Endothelial cell (in vitro differentiated cells): ENCODE measurements at places on chromosomes 2 and 18. TPM values are rescaled to one million over a fixed set of nuclear protein-coding genes. Genes with fewer than 3 reads are reported as not detected.

Gene SLC16A14
- 0.18 TPM for total RNA-seq

Gene AUP1
- 117 TPM for total RNA-seq

Gene INPP5D
- total RNA-seq, result 79.2 TPM

Gene APOB
- 15.9 TPM for total RNA-seq

Gene IL18RAP
- total RNA-seq, result not detected

- no peaks in the 10 kb centered on the region for H3K4me1 ChIP-seq
- H3K4me3 ChIP-seq, result no peak overlapping the region
- no peak for DNase-seq
- H3K27ac ChIP-seq, result no peak overlapping the region
Measured at GRCh38 chr2:41657226-41657625, 390.6 kb upstream of the PKDCC start.

- DNase-seq, result no peak
- no peaks in the 10 kb centered on the region for H3K27me3 ChIP-seq
- peaks cover 13% of the 10 kb centered on the region for H3K4me1 ChIP-seq
Measured at GRCh38 chr2:213238753-213239495, 45.3 kb upstream of the SPAG16 start.

DNA sequence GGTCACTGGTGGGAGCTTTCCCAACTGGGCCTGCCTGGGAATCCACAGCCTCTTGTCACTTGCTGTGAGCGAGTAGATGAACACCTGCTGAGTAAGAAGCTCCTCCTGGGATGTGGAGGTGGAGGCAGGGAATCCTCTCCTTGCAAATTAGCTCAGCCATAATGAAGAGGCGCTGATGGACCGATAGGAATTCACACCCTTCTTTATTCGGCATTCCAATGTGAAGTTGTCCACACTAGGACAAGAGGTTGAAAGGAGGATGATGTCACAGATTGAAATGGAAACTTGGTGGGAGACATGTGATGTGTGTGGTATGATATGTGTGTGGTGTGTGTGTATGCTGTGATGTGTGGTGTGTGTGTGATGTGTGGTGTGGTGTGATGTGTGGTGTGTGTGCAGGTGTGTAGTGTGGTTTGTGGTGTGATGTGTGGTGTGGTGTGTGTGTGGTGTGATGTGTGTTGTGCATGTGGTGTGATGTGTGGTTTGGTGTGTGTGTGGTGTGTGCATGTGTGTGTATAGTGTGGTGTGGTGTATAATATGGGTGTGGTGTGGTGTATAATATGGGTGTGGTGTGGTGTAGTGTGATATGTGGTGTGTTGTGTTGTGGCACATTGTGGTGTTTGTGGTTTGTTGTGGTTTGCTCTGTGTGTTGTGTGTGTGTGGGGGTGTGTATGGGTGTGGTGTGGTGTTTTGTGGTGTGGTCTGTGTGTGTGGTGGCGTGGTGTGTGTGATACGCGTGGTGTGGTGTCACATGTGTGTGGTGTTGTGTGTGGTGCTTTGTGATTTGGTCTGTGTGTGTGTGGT, 216.4 kb downstream of the BCL2 start:
- peaks cover 21% of the 10 kb centered on the region for H3K4me1 ChIP-seq
- H3K27ac ChIP-seq, result no peak overlapping the region
- peaks cover 9% of the 10 kb centered on the region for H3K36me3 ChIP-seq

DNA sequence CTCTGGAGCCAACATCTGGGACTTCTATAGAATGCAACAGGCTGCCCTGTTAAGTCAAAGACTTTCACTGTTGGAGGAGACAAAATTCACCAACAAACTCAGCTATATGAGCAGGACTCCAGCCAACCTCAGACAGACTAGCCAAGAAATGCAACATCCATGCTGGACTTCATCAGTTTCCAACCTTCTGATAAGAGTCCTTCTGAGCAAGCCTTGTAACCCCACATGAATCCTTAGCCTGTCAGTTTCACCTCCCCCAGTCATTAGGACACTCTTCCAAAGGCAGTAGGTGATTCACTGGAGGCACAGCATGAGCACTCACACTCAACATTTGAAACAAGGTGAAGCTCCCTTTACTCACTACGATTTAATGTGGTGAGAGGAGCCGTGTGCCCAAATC, 5.8 kb downstream of the TBC1D8 start:
- H3K27me3 ChIP-seq, result peaks cover 2% of the 10 kb centered on the region
- no peaks in the 10 kb centered on the region for H3K36me3 ChIP-seq
- H3K4me1 ChIP-seq, result peaks cover 45% of the 10 kb centered on the region
- DNase-seq, result no peak

GRCh38 chr2:26978061-26978596, 7.7 kb downstream of the MAPRE3 start:
- peaks cover 2% of the 10 kb centered on the region for H3K27me3 ChIP-seq
- H3K27ac ChIP-seq, result no peak overlapping the region
- H3K4me3 ChIP-seq, result no peak overlapping the region
- H3K4me1 ChIP-seq, result no peaks in the 10 kb centered on the region
- DNase-seq, result no peak

- no peaks in the 10 kb centered on the region for H3K4me1 ChIP-seq
- H3K36me3 ChIP-seq, result peaks cover 4% of the 10 kb centered on the region
- peaks cover 6% of the 10 kb centered on the region for H3K27me3 ChIP-seq
Measured at GRCh38 chr2:10101491-10101890, 21.0 kb upstream of the RRM2 start.

DNA sequence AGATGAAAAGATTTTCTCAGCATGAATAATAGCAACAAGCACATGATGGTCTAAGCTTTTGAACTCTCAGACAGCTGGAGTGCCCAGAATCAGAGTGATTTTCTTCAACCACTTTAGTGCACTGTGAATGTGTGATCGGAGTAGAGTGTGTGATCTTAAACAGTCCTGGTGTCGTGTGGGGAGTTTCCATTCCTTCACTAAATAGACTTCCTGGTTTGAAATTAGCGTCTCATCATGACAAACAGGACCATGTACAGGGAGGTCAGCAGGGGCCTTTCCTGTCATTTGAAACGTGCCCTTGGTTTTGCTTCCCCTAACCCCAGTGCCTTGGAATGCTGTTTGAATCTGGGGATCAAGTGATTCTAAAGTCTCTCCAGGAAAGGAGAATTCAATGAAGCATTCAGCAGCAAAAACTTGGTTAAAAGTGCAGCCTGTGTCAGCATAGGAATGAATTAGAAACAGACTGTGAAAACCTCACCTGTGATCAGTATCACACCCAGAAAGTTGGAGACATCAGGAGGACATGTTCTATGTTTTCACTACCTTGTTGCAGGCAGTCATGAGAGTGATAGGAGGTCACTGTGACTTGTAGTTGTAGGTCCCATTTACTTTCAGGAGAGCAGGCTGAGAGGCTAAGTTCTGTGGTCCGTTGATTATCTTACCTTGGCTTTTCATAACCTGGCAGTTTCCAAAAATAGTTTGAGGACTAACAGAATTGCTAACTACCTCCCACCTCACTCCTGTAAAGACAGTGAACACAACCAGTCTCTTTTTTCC, 400.3 kb downstream of the MTX2 start:
- DNase-seq, result no peak
- no peak overlapping the region for H3K4me3 ChIP-seq
- no peaks in the 10 kb centered on the region for H3K27me3 ChIP-seq
- no peak overlapping the region for H3K27ac ChIP-seq
- H3K4me1 ChIP-seq, result peaks cover 9% of the 10 kb centered on the region
